ENCODE measurements at places on chromosomes 16 and 17.

DNA sequence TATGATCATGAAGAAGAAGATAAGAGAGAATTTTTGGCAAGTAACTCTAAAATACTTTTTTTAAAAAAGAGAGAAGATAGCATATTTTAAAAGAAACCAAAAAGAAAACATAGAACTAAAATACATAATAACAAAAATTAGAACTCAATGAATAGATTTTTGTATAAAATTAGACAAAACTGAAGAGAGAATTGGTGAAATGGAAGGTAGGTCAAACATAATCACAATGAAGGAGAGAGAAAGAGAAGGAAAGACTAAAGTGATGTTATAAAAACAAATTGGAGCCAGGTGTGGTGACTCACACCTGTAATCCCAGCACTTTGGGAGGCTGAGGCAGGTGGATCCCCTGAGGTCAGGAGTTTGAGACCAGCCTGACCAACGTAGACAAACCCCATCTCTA is 211.5 kb downstream of the AXIN2 start:
- no peak for DNase-seq

GRCh38 chr16:1458336-1458976 is 14.1 kb upstream of the CCDC154 start:
- no peak for DNase-seq

DNA sequence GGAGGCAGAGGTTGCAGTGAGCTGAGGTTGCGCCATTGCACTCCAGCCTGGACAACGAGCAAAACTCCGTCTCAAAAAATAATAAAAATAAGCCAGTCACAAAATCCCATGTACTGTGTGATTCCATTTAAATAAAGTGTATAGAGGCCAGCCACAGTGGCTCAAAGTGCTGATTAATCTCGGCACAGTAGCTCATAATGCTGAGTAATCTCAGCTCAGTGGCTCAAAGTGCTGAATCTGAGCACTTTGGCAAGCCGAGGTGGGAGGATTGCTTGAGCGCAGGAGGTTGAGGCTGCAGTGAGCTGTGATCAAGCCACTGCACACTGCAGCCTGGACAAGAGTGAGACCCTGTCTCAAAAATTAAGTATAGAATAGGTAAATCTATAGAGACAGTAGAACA is 4.9 kb downstream of the TMED6 start:
- DNase-seq = no peak

DNA sequence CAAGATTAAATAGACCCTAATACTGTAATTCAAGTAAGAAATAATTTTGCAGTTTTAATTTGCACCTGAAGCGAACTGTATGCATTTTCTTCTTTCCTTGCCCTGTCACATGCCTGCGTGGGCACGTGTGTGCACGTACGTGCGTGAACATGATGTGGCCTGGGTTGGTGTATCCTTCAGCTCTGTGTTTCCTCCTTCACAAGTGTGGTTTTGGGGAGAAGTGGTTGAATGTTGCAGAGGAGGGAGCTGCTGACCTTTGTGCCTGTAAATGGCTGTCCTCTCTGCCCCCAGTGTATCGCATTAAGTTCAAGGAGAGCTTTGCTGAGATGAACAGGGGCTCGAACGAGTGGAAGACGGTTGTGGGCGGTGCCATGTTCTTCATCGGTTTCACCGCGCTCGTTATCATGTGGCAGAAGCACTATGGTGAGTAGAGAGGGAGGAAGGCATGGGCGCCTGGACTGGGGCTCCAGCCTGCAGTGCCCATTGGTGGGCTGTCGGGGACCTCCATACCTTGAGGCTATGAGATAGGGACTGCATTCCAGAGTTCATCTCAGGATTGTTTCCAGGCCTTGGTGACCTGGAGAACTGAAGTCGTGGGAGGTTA is 6.0 kb downstream of the COX4I1 start:
- no peak for DNase-seq

GRCh38 chr17:34378664-34379101 is 15.7 kb upstream of the CCL1 start:
- DNase-seq = no peak

DNA sequence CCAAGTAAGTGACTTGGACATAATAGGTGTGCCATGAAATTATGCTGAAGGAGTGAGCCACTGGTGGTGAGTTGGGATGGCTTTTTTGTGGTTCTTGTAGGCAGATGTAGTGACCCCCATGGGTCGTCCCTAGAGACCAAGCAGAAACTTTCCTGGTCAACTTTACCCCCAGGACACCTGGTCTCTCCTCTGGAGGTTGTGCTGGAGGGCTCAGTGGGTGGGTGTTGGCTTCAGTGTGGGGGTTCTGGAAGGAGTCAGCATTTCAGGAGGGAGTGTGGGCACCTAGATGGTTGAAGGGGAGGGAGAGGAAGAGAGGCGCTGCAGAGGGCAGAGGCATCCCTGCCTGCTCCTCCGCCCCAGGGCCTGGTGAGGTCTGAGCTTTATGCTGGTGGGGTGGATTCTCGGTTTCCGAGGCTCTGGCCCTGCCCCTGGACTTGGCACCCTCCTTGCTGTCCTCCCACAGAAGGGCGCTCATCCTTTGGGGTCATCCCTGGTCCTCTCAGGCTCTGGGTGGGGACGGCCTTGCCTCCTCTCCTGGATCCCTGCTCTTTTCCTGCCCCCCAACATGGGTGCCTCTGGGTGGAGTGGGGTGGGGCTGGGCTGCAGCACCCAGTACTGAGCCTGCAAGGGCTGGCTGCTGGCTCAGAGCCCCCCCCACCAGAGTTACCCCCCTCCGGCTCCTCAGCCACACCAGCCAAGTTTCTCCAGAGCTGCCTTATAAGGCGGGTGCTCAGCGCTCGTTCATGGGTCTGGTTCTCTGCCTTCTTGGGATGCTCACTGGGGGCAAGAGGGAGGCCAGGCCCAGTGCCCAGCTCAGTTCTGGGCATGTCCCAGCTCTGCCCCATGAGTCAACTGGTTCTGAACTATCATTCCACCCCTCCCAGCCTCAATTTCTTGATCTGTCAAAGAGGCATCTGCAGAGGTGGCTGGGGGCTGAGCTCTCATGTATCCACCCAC is 266.8 kb downstream of the SEC14L1 start:
- DNase-seq = no peak

GRCh38 chr17:36628576-36628975 is 27.2 kb downstream of the MRM1 start:
- no peak for DNase-seq

DNA sequence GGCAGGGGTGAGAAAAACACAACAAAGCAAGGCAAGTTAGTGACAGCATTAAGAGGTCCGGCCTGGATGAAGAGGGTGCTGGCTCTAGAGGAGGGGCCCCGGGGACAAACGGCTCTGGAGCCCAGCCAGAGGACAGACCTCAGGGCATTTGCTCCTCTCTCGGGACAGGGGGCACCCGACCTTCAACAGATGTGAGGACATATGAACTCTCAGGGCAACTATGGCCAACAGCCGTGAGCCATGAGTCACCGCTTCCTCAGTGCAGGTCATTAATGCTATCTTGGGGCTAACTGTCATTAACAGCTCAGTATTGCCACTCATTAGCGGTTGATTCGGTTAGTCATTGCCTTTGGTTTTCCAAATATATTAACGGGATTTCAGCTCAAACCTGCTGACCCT is 9.7 kb upstream of the ARL5C start:
- no peak for DNase-seq

- no peak for DNase-seq
Measured at GRCh38 chr17:19247473-19247872, 10.3 kb downstream of the EPN2 start.

DNA sequence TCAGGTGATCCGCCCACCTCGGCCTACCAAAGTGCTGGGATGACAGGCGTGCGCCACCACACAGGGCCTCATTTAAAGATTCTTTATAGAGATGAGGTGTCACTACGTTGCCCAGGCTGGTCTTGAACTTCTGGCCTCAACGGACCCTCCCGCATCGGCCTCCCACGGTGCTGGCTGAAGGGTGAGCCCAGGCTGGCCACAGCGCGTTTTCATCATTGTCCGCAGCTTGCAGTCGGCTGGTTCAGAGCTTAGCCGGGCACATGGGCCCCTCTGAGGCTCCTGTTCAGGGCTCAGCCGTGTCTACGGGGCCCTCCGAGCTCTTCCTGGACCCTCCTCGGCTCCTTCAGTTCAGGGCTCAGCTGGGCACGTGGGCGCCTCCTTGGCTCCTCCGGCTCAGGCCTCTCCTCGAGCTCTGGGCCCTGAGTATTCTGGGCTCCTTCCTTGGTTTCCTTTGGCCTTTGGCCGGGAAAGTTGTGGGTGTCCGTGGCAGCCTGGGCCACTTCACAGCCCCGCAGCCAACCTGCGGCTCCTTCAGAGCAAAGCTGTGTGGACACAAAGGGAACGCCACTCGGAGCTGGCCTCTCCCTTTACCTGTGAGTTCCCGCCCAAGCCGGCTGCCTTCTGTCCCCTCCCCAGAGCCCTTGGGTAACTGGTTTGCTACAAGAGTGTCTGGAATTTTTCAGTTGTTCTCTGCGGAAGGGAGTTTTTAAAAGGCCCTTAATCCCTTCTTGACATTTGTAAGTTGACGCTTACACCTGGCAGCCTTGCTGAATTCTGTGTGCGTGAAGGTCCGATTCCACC is 1.2 kb upstream of the MSLN start:
- no peak for DNase-seq

DNA sequence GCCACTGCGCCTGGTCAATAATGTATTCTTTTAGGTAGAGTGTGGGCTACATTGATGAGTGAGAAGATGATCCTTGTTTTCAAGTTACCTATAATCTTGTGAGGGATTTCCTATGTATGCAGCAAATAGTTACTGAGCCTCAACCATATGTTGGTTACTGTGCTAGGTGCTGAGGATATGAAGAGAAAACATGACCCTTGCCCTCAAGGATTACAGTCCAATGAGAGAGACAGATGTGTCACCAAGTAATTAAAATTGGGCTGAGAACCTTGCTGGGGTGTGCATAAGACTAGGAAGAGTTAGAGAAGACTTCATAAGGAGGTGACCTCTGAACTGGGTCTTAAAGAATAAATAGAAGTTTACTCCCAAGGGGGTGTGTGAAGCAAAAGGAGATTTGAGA is 7.4 kb downstream of the POLR2A start:
- no peak for DNase-seq

DNA sequence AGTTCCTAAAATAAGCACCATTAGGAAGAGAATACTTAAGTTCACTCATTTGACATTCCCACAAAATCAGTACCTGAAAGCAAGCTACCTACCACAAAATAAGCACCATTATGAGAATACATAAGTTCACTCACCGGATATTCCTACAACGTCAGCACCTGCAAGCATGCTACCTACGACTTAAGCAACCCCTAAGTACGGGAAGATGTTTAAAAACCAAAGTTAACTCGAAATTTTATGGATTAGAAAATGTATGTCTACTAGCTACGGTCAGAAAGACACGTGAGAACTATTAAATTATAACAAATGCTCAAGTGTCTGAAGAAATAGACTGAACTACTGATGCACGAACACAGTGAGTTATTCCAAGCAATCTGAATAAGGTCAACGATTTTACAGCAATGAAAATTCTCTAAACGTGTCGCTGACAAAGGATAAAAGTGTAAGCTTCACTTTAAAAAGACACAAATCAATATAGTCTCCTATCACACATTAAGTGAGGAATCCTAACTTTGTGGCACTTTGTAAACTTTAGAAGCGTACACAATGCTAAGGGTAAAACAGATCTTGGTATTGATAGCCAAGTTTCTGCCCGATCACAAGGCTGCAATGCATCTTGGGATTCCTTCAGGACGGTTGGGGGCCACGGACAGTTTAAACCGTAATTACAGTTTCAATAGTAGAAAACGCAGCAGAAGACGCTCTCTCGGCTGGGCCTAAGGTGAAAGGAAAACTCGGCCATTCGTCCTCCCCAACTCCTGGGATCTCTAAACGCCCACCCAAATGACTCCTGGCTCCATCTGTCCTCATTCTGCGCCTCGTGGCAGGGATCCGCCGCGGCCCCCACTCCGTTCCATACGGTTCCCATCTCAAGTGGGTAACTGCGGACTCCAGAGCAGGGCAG is 1.3 kb downstream of the GSPT1 start:
- peak; percentile 42 for DNase-seq

DNA sequence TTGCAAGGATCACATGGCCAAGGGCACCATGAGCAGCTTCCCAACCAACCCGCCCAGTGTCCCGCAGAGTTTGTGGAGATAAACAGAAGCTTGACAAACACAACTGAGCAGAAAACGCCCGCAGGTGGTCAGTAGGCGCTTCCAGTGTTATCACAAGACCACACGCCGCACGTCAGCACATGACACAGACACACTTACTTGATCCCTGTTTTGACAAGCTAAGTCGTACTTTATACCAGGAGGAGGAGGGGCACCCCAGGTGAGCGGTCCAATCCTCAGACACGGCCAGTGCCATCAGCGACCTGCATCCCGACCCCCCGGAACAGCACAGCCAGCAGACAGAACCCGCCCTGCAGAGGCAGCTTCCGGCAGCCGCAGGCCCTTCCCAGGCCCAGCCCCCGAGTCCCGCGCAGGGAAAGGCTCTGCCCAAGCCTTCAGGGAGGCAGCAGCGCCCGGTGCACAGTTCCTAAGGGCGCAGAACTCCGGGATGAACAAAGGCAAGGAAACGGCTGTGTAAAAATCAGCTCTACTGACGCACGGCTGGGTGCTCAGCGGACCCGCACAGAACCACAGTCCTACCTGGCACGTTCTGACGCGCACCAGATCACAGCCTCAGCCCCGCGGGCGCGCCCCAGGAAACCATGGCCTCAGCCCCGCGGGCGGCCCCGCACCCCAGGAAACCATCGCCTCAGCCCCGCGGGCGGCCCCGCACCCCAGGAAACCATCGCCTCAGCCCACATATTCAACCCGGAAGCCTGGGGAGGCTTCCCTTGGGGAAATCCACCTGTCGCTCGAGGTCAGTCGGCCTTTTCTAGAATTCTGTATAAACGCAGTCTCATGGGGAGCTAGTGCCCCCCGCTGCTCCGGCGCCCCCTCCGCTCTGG is 27.8 kb downstream of the AXIN1 start:
- no peak for DNase-seq

DNA sequence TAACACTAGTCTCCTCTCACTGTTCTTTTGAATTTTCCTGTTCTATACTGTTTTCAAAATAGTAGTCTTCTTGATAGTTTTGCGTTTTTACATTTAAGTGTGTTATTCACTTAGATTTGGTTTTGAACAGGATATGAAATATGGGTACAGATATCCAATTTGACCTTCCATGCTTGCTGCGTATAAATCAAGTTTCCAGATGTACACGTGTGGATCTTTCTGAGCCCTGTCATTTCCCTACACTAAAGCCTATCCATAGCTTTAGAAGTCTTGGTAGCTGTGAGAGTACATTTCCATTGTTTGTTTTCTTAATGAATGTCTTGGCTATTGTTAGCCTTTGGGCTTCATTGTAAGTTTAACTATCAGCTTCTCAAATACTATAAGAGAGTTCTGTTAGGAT is 20.4 kb downstream of the CYLD start:
- DNase-seq = no peak

Data from hepatic stellate cell (primary cell).